ENCODE measurements at places on chromosomes 13 and 19.

DNA sequence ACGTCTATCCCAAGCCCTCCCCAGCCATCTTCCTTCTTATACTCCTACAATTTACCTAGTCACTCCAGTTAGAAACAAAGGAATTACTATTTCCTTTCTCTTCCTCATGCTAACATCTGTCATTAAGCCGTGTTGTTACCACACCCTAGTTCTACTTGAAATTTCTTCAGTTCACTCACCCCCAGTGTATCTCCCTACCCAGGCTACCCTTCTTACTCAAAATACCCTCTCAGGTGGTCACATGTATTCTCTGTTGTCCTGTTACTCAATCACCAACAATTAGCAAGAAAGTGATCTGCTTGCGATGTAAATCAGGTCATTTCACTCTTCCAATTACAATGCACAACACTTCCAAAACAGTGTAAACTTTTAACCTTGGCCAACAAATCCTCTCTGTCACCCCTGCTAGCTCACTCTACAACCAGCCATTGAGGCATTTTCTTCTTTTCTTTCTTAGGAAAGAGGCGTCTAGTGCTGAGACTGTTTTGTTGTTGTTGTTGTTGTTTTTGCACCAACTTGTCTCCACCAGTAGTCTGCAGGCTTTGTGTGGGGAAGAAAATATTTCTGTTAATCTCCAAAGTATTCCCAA is 50.7 kb downstream of the PCDH17 start:
- DNase-seq, result no peak

DNA sequence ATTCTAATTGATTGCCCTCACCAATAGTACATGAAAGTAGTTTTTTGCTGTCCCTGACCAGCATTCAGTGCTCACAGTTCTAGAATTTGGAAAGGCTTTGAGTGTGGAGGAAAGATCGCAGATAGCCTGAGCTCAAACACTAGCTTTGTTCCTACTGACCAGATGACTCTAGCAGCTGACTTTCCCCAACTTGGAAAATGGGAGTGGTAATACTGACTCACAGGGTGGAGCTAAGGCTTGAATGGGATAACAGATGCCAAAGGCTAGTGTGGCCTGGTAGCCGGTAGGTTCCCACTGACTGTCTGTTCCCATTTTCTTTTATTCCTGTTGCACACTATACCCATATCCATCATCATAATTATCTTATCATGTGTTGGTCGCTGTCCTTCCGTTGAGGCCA is 3.7 kb downstream of the ZSCAN22 start:
- DNase-seq, result no peak

DNA sequence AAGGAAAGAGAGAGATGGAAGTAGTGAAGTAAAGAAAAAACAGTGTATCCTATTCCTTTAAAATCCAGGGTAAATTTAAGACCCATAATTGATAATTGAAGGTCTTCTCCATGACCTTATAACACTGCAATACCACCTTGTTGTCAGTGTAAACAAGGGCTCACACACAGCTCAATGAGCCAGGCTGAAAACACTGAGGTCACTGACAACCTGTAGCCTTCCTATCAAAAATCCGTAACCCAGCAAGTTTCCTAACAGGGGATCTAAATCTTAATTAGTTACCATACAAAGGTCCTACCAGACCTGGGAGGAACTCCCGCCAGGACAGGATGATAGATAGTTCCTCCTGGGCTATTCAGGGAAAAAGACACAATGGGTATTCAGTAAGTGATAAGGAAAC is 1677.1 kb downstream of the OLFM4 start:
- no peak for DNase-seq

DNA sequence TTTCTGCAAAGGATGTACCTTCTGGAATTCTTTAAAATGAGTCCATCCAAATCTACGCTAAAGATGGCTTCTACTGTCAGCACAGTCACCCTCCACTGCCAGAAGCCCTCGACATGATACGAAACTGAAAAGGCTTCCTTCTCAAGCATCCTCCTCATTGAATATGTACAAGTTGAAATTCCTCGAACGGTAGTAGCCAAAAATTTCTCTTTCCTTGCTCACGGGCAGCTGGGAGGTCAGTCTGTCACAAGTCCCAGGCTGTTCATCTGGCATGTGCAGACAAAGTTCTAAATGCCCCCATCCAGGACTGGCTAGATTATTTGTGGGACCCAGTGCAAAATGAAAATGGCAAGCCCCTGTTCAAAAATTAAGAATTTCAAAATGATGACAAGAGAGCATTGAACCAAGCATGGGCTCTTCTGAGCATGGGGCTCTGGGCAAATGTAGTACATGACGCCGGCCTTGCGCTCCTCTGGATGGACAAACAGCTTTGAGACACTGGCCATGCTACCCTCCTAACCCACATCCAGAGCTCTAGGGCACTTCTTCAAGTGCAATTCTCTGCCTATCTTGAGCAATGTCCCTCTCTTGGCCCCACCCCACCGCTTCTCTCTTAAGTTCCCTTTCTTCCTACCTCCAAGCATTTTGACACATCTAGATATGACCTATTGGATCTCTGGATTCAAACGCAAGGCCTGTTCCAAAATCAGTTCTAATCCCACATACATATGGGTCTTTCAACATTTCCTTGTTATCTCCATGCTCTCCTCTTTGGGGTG is 78.9 kb upstream of the FLT1 start:
- no peak for DNase-seq

DNA sequence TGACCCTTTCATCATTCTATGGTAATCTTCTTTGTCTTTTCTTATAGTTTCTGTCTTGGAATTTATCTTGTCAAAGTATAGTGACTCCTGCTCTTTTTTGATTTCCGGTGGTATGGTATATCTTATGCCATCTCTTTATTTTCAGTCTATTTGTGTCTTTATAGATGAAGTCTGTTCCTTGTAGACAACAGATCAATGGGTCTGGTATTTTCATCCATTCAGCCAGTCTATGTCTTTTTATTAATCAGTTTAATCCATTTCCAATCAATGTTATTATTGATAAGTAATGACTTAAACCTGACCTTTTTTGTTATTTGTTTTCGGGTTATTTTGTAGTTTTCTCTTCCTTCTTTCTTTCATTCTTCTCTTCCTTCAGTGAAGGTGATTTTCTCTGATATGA is 495.9 kb upstream of the PCDH9 start:
- no peak for DNase-seq

DNA sequence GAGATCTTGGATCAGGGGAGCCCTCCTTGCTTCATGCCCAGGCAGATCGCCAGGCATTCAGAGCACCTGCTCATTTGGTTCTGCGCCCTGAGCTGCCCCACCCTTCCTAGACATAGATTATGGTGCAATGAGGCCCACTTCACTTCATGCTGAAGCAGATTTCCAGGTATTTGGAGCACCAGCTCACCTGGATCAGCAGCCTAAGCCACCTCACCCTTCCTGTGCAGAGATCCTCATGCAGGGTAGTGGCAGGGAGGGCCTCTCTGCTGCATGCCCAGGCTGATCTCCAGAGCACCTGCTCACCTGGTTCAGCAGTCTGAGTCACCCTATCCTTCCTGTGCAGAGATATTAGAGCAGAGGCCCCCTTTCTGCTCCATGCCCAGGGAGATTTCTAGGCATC is 1966.1 kb downstream of the PCDH9 start:
- DNase-seq, result no peak

- DNase-seq, result peak; percentile 22
These were observed at the start of gene C19orf81 for GRCh38 chr19:50649433-50650391. Gene C19orf81, plus strand, starts transcription at chr19:50649445. Its CDS starts 0 bp downstream, at chr19:50649445.

GRCh38 chr19:40143612-40144011 is 47.6 kb upstream of the MAP3K10 start:
- no peak for DNase-seq

GRCh38 chr13:114204894-114205293 is 25.8 kb downstream of the CFAP97D2 start:
- no peak for DNase-seq

- DNase-seq, result no peak
These were observed 631 bp downstream of the TRMT1 start for GRCh38 chr19:13115936-13116281.

GRCh38 chr19:42473686-42474085 is 30.9 kb upstream of the CXCL17 start:
- no peak for DNase-seq

DNA sequence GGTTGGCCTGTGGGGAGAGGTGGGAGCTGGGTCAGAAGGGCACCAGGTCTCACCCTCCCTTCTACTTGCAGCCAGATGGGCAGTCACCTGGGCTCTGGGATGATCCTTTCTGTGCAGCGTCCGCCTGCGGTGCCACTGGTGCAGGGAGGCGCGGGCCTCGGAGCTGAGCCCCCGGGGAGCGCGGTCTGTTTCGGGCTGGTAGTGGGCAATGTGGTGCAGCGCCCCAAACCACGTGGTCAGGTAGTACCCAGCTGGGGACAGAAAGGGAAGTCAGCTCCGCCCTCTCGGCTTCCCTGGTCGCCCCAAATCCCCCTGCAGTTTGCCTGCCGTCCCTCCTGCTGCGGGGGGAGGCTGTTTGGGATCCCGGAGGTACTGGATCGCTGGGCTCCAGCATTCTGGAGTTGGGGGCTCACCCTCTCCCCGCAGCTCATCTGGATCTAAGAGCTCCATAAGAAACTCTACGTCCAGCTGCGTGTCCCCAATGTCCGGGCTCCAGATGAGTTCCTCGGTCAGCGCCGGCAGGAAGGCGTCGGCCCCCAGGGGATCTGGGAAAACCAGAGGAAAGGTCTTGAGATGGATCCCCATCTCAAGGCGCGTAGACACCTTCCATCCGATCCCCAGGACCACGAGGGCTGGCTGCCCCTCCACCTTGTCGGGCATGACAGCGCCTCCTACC is 8.8 kb downstream of the RINL start:
- no peak for DNase-seq

GRCh38 chr19:27860309-27860934 is 1352.5 kb downstream of the UQCRFS1 start:
- DNase-seq, result no peak

- no peak for DNase-seq
These were observed 127.7 kb upstream of the EDNRB start for GRCh38 chr13:78046331-78046730.

- no peak for DNase-seq
These were observed 11.0 kb downstream of the SYDE1 start for GRCh38 chr19:15118248-15118647.

Data from Calu3 (cell line).